ENCODE measurements at places on chromosomes 4 and X.

DNA sequence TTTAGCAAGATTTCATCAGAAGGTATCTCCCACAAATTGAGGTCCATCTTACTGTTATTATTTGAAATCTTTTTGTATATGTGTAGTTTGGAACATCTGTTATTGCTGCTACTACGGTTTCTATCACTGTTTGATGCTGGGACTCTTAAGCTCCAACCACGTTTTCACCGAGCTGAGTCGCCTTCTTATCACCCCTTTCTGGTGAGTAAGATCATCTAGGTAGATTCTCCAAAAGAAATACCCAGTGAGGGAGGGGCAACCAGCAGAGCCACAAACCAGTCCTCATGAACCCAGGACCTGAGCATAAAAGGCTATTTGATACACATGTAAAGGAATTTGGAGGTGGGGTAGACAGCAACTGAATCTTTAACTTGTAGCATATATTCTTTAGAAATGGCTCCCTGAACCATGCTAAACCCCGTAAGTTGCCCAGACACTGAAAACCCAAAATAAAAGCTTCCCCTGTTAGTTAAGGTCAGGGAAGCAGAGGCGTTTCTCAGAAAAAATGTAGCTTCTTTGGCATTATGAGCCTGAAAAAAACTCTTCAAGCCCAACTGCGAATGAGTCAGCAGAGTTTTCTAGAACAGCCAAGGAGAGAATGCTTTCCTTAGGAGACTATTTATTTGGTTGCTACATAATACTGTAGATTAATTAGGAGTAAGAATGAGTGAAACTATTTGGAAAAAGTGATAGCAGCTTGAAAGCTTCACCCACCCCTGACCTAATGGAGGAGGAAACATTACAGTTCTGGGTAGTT, 53.8 kb upstream of the ATXN3L start:
- DNase-seq, result no peak
- no peaks in the 10 kb centered on the region for H3K27me3 ChIP-seq
- H3K27ac ChIP-seq, result no peak overlapping the region
- H3K4me1 ChIP-seq, result no peaks in the 10 kb centered on the region
- H3K36me3 ChIP-seq, result no peaks in the 10 kb centered on the region

DNA sequence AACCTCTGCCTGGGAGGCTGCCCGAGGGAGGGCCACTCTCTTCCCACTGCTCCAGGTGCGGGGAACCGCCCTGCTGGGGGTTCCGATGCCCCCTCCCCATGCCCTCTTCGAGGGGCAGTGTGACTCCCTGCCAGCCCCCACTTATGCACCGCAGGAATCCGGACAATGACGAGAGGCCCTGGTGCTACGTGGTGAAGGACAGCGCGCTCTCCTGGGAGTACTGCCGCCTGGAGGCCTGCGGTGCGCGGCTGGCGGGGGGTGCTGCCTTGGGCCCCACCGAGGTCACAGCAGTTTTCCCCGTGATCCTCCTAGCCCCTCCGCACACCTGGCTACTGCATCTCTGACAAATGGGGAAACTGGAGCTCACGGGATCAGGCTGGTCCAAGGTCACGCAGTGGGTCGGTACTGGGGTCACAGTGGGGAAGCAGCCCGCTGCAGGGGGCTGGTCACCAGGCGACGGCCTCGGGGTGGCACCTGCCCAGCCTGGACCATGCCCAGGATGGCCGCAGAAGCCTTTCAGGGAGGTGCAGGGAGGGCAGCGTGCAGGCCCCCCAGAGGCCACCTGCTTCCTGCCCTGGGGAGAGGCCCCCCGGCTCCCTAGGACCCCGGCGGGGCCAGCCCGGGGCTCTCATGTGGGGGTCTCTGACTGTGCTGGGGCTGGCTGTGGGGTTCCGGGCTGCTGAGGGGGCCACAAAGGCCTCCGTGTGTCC, 3.5 kb downstream of the HGFAC start:
- no peak for DNase-seq
- H3K4me1 ChIP-seq, result peaks cover 12% of the 10 kb centered on the region
- H3K27ac ChIP-seq, result no peak overlapping the region
- no peaks in the 10 kb centered on the region for H3K36me3 ChIP-seq

DNA sequence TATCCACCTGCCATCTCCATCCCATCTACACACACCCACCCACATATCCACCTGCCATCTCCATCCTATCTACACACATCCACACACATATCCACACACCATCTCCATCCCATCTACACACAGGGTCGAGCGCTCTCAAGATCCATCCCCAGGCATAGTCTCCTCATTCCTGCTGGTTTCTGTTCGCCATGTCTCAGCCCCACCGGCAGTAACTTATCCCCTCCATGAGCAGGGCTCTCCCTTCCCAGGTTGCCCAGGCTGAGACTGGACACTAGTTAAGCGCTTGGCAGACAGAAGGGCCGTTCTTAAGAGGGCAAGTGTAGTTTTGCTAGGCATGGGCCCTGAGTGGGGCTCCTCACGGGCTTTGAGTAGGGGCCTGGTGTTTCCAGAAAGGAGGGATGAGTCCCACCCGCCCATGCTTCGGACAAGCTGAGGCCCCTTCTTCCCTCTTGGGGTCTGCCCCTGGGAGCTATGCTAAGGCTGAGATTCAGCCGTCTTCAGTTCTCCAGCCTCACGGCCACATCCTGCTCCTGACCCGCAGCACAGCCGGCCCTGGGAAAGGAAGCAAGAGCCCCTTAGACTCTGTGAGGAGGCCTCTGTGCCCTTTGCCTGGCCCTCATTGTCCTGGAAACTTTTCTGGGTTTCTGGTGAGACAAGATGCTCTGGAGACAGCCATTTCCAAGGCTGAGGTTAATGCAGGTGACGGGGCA, 20.4 kb downstream of the TMEM271 start:
- no peaks in the 10 kb centered on the region for H3K36me3 ChIP-seq
- H3K4me3 ChIP-seq, result no peak overlapping the region
- H3K27ac ChIP-seq, result no peak overlapping the region
- H3K4me1 ChIP-seq, result no peaks in the 10 kb centered on the region
- no peaks in the 10 kb centered on the region for H3K27me3 ChIP-seq
- no peak for DNase-seq

GRCh38 chrX:149157976-149158375, 347.1 kb downstream of the IDS start:
- no peaks in the 10 kb centered on the region for H3K4me1 ChIP-seq
- no peaks in the 10 kb centered on the region for H3K36me3 ChIP-seq
- DNase-seq, result no peak
- H3K27me3 ChIP-seq, result no peaks in the 10 kb centered on the region

DNA sequence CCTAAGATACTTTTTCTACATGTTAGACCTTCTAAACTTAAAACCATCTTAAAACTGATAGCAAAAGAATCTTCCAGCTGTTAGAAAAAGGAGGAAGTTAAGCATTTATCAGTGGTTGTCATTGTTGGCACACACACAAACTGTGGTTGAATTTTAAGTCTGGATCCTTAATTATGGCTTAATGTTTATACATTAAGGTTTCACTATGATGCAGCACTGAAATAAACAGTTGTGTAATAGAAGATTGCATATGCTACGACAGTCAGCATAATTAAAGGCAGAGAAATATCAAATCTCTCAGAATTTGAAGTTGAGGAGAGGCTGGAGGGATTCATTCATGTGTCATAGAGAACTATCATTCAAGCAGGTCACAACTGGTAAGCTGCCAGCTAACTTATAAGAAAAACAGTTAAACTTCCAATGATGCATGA, 32.3 kb downstream of the ADGRA3 start:
- H3K4me1 ChIP-seq, result peaks cover 14% of the 10 kb centered on the region
- DNase-seq, result no peak
- H3K27me3 ChIP-seq, result no peaks in the 10 kb centered on the region
- no peak overlapping the region for H3K4me3 ChIP-seq
- no peaks in the 10 kb centered on the region for H3K36me3 ChIP-seq
- no peak overlapping the region for H3K27ac ChIP-seq

- H3K27ac ChIP-seq, result no peak overlapping the region
- H3K4me1 ChIP-seq, result no peaks in the 10 kb centered on the region
- no peaks in the 10 kb centered on the region for H3K36me3 ChIP-seq
- no peaks in the 10 kb centered on the region for H3K27me3 ChIP-seq
Measured at GRCh38 chrX:29687687-29688086, 527.7 kb upstream of the MAGEB2 start.

GRCh38 chrX:97616883-97617530, 733.3 kb downstream of the RPA4 start:
- H3K27ac ChIP-seq, result no peak overlapping the region
- no peaks in the 10 kb centered on the region for H3K36me3 ChIP-seq
- DNase-seq, result no peak
- no peaks in the 10 kb centered on the region for H3K27me3 ChIP-seq
- H3K4me1 ChIP-seq, result no peaks in the 10 kb centered on the region
- no peak overlapping the region for H3K4me3 ChIP-seq

GRCh38 chr4:36198861-36199260, 45.5 kb downstream of the ARAP2 start:
- H3K4me1 ChIP-seq, result peaks cover 13% of the 10 kb centered on the region
- H3K27me3 ChIP-seq, result no peaks in the 10 kb centered on the region
- H3K36me3 ChIP-seq, result peaks cover 27% of the 10 kb centered on the region

GRCh38 chr4:124903995-124904722, 191.6 kb upstream of the ANKRD50 start:
- no peak overlapping the region for H3K4me3 ChIP-seq
- no peak overlapping the region for H3K27ac ChIP-seq
- no peaks in the 10 kb centered on the region for H3K36me3 ChIP-seq
- H3K27me3 ChIP-seq, result no peaks in the 10 kb centered on the region

GRCh38 chrX:70134116-70134477, 850 bp downstream of the IGBP1 start:
- H3K4me1 ChIP-seq, result peaks cover 11% of the 10 kb centered on the region
- no peak for DNase-seq
- peak overlapping the region; percentile 81 for H3K4me3 ChIP-seq
- H3K36me3 ChIP-seq, result no peaks in the 10 kb centered on the region

- H3K4me3 ChIP-seq, result no peak overlapping the region
- no peaks in the 10 kb centered on the region for H3K4me1 ChIP-seq
- DNase-seq, result no peak
Measured at GRCh38 chrX:77174680-77175519, 272.3 kb upstream of the FGF16 start.

- no peak overlapping the region for H3K4me3 ChIP-seq
- H3K27me3 ChIP-seq, result no peaks in the 10 kb centered on the region
- H3K27ac ChIP-seq, result no peak overlapping the region
- no peaks in the 10 kb centered on the region for H3K4me1 ChIP-seq
- no peaks in the 10 kb centered on the region for H3K36me3 ChIP-seq
- no peak for DNase-seq
Measured at GRCh38 chr4:112329672-112330375, 32.7 kb downstream of the ALPK1 start.

- H3K4me3 ChIP-seq, result no peak overlapping the region
- no peaks in the 10 kb centered on the region for H3K4me1 ChIP-seq
- no peak for DNase-seq
- H3K27ac ChIP-seq, result no peak overlapping the region
- no peaks in the 10 kb centered on the region for H3K36me3 ChIP-seq
- H3K27me3 ChIP-seq, result no peaks in the 10 kb centered on the region
Measured at GRCh38 chrX:16646366-16647138, 3.4 kb upstream of the S100G start.

DNA sequence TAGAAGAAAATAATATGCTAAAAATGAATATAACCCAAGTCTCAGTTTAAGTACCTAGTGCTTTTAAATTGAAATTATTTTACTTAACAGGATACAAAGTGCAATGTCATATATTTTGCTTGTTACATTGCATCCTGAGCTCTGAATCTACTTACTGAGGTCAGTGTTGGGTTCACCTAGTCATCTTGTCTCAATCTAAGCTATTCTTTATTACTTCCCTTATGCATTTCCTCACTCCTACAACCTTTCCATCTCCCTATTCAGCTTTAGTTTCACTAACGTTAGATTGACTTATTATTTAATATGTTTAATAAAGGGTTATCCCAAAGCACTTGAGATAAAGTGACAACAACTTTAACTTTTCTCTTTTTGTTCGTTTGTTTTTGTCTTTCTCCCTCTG, 483.7 kb downstream of the FSTL5 start:
- H3K27me3 ChIP-seq, result no peaks in the 10 kb centered on the region
- no peaks in the 10 kb centered on the region for H3K36me3 ChIP-seq
- H3K4me1 ChIP-seq, result no peaks in the 10 kb centered on the region
- H3K4me3 ChIP-seq, result no peak overlapping the region

- no peak within 1 kb of the TSS for H3K4me3 ChIP-seq
- no peak within 1 kb of the TSS for H3K27ac ChIP-seq
- no peaks in the 10 kb centered on the region for H3K36me3 ChIP-seq
- H3K27me3 ChIP-seq, result no peaks in the 10 kb centered on the region
- no peaks in the 10 kb centered on the region for H3K4me1 ChIP-seq
- DNase-seq, result no peak
Measured at GRCh38 chr4:155903453-155903852, at the start of gene TDO2. TSS of gene TDO2 (plus strand) at chr4:155903696. CDS start at chr4:155903759, 63 bp downstream.

- no peak overlapping the region for H3K27ac ChIP-seq
- H3K36me3 ChIP-seq, result no peaks in the 10 kb centered on the region
- DNase-seq, result no peak
- H3K27me3 ChIP-seq, result no peaks in the 10 kb centered on the region
- H3K4me1 ChIP-seq, result no peaks in the 10 kb centered on the region
Measured at GRCh38 chr4:53573696-53574095, 17.6 kb downstream of the LNX1 start.

GRCh38 chrX:24259544-24260240, 54.2 kb downstream of the SUPT20HL2 start:
- peaks cover 5% of the 10 kb centered on the region for H3K4me1 ChIP-seq
- no peak overlapping the region for H3K4me3 ChIP-seq
- H3K36me3 ChIP-seq, result no peaks in the 10 kb centered on the region
- no peak overlapping the region for H3K27ac ChIP-seq

- no peak overlapping the region for H3K4me3 ChIP-seq
- H3K36me3 ChIP-seq, result no peaks in the 10 kb centered on the region
- no peak overlapping the region for H3K27ac ChIP-seq
- no peaks in the 10 kb centered on the region for H3K4me1 ChIP-seq
Measured at GRCh38 chr4:23770011-23770410, 119.8 kb downstream of the PPARGC1A start.

DNA sequence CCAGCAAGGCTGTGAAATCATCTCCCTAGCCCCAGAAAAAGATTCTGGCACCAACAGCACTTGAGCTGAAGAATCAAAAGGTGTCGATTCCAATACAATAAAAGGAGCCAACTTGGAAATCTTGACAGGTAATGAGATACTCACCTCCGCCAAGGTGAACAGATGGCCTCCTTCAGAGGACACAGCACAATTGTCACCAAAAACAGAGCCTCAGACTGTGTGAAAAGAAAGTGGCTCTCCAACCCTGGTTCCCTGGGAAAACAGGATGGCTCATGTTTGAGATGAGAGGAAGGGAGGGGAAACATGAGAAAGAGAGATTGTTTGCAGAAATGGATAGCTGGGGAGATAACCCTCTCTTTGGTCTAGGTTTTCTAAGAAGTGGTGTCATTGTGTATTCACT, 168.9 kb downstream of the HS3ST1 start:
- H3K27ac ChIP-seq, result no peak overlapping the region
- no peak for DNase-seq
- H3K4me1 ChIP-seq, result no peaks in the 10 kb centered on the region
- no peaks in the 10 kb centered on the region for H3K27me3 ChIP-seq

GRCh38 chr4:55132775-55133174, 7.4 kb upstream of the KDR start:
- H3K27ac ChIP-seq, result no peak overlapping the region
- H3K4me3 ChIP-seq, result no peak overlapping the region
- no peaks in the 10 kb centered on the region for H3K36me3 ChIP-seq
- no peaks in the 10 kb centered on the region for H3K4me1 ChIP-seq
- DNase-seq, result no peak

GRCh38 chr4:151942971-151943370, 182.2 kb upstream of the GATB start:
- H3K27me3 ChIP-seq, result no peaks in the 10 kb centered on the region

- no peaks in the 10 kb centered on the region for H3K4me1 ChIP-seq
- DNase-seq, result no peak
- H3K27me3 ChIP-seq, result no peaks in the 10 kb centered on the region
- H3K27ac ChIP-seq, result no peak overlapping the region
Measured at GRCh38 chr4:149065753-149066152, 623.5 kb upstream of the NR3C2 start.

All from natural killer cell (primary cell).